HuH-7.5 (cell line): ENCODE measurements at places on chromosomes 7 and 10.

GRCh38 chr10:121281576-121281975 is 316.7 kb downstream of the FGFR2 start:
- DNase-seq = no peak

GRCh38 chr7:50121286-50121685 is 28.2 kb upstream of the ZPBP start:
- DNase-seq = no peak

GRCh38 chr10:17256627-17257026 is 28.6 kb downstream of the VIM start:
- no peak for DNase-seq

DNA sequence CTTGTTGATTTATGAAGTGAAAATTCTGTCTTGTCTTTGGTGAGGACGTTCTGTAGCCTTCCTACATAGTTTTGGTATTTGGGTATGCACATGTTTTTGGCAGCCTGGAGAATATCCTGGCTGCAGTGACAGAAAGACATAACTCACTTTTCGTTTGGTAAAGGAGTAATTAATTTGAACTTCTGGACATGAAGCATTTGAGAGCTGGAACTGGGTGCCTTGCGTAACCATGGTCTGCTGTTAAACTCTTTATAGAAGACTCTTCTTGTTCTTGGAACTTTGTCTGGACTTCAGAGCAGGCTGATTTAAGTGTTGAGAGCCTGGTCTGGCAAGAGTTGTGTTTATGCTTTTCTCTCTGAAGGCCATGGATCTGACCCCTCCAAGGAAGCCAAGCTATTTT is 231.3 kb downstream of the LRMDA start:
- no peak for DNase-seq

- DNase-seq = no peak
Observed at GRCh38 chr7:4709187-4709586, 27.1 kb downstream of the FOXK1 start.

DNA sequence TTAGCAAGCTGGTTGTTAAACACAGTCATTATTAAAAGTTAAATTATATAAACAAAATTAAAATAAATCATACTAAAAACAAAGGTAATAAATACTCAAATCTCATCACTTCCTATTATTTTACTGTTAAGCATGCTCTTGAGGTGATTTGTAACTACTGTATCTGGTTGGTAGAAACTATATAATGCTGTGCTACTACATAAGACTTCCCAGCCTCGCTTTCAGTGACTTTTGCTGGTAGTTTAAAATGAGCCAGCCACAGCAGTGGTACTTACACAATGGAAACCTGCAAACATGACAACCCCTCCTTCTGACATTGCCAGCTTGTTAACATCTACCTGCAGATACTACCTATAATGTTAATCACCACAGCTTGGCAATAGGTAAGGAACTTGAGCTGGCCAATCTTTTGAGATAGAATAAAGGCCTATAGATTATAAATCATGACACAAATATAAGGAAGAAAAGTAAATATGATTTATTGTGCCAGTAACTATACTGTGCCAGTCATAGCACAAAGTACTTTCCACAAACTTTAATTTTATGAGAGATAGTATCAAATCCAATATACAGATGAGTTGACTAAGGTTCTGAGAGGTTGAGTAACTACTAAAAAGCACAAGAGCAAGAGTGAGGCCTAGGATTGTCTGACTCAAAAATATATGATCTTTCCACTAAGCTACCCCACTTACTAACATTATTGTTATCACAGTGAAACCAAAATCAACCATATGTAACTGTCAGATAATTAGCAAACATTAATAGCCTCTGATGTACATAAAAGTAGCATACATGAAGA is 181.1 kb upstream of the ASAH2 start:
- no peak for DNase-seq

GRCh38 chr10:5556576-5556975 is 31.8 kb downstream of the CALML3 start:
- no peak for DNase-seq

DNA sequence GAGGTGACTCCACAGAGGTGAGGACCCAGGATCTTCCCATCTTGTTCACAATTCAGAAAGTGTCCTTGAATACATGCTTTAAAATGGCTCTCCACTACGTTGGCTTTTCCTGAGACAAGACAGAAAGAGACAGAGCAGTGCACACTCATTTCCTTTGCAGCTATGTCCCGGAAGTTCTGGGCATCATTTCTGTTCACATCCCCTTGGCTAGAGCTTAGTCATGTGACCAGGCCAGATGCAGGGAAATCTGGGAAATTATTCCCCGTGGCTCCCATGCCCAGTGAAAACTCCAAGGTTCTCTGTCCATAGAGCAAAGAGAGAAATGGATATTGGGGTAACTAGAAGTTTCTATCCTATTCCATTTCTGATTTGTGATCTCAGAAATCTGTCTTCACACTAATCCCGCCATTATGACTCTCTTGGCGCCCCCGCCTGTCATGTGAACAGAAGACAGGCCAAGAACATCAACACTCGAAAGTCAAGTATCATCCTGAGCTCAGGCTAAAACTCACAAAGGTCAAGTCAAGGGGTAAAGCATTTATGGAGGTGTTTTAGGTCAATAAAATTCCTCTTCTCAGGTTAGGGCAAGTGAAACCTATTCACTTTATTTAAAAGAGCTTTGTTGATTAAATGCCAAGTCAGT is 251.4 kb upstream of the HABP2 start:
- DNase-seq = no peak

GRCh38 chr10:7662522-7662921 is 4.2 kb downstream of the ITIH5 start:
- no peak for DNase-seq

- peak; percentile 32 for DNase-seq
Observed at GRCh38 chr10:127243490-127244272, 47.3 kb upstream of the INSYN2A start.

- no peak for DNase-seq
Observed at GRCh38 chr10:14971867-14972448, 12.8 kb downstream of the MEIG1 start.

DNA sequence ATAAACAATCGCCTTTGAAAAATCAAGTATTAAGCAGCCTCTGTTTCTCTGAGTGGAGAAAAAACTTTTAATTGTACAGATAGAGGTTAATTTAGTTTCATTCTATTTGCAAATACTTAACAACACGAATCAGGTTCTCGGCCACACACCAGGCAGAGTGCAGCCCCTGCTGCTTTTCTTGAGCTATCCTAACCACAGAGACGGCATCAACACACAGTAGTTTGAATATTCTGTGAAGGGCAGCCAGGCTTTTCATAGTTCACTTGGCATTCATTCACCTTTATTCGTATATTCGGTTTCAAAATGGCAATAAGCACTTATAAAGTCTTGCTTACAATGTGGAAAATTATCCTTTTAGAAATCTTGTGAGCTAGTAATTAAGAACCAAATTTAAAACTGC is 5.7 kb downstream of the ADARB2 start:
- no peak for DNase-seq

DNA sequence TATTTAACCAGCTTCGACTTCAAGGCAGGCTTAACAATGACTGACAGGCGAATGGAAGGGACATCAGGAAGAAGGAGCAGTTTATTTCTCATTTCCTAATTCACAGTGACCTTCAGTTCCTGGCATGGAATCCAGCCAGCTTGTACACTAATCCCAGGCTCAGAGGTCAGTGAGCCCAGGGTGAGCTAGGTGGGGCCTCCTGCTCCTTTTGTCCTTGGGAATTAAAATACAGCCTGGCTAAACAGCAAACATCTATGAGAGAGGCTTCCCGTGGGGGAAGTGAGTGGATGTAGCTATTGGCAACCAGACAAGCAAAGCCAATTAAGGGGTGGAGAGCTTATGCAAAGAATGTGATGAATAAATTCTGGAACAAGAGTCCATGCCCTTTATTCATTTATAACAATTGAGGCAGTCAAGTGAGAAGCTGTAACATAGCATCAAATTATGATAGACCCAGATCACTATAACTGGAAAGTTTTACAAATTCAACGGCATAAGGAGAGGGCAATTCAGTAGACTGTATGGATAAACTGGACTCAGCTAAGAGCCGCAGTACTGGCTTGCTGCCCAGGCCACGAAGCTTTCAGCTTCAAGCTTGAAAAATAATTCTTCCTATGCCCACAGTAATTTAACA is 57.1 kb downstream of the STK17A start:
- DNase-seq = peak; percentile 58

GRCh38 chr7:46162609-46163008 is 241.5 kb upstream of the IGFBP3 start:
- DNase-seq = no peak

DNA sequence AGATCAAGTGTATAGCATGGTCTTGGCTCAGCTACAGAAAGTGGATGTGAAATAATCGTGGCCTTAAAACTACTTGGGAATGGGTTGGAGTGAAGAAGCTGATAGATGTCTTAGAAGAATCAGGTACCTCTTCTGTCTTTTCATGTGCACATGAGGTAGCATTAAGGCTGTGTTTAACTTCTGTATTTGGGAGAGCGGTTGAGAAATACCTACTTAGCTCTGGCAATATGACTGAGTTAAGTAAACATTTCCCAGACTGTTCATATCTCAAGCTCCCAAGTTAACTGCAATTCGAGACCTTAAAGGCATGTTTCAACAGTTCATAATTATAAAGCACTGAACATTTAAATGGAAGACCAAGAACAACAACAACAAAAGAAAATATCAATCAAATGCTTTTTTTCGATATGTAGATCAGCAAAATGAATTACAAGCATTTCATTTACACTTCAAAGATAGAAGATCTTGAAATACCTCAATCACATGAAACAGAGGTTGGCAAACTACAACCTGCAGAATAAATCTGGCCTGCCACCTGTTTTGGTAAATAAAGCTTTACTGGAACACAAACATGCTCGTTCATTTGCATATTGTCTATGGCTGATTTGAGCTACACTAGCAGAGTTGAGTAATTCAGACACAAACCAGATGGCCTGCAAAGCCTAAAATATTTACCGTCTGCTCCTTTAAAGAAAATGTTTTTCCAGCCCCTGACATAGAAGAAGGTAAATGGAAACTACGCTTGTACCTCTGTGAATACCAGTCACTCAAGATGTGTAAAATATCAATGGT is 337.1 kb upstream of the GLI3 start:
- DNase-seq = no peak

DNA sequence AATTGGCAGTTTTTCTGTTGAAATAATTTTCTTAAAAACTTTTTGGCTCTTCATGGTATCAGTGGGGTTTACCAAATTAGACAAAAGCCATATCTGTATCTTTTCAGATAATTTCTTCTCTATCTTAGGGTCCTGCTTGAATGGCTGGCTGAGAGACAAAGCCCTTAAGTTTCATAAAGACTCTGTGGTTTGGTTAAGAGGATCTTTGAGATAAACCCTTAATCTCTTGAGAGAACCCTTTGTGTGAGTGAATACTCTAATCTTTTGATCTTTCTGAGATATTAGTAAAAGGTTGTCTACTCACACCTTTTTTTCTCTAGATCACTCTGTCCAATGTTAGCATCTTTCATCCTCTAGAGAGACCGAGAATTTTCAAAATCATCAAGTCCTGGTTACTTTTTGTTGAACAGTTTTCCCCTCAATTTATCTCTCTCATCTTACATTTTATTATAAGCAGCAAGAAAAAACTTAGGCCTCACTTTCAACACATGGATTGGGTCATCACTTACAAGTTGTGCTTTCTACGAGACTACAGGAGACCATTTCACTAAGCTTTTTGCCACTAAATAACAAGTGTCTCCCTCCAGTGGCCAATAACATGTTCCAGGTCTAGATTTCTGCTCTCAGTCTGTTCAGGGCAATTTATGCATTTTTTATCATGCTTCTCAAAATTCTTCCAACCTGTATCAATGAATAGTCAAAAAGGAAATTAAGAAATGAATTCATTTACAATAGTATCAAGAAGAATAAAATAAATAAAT is 28.4 kb downstream of the DNAJC9 start:
- peak; percentile 10 for DNase-seq

DNA sequence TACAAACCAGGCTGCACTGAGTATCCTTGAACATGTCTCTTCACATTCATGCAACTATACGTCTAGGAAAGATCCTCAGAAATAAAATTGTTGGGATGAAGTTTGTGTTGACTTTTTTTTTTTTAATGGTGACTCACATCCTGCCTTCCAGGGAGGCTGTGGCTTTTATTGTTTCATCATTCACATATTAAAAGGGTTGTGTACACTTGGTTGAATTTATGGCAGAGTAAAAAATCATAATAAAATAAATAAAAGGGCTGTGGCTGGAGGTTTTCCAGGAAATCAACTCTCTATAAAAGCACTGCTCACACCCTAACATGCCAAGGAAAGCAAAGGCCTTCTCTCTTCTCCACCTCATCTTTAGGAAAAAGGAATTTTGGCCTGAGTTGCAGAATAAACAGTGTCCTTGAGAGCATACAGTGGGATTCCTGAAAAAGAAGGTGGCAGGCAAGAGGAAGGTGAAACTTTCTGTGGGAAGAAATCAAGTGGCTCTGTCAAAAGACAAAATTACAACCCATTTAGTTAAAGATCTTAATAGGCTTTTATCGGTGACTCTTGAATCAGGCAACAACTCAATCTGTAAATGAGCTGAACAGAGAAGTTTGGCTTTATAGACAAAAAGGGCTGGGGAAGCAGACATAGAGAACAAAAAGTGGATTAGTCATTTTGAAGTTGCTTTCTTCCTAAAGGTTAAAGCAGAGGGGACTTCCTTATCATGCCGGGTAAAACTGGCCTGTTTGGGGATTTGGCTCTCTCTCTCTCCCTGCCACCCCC is 41.6 kb upstream of the FHIP2A start:
- DNase-seq = no peak

DNA sequence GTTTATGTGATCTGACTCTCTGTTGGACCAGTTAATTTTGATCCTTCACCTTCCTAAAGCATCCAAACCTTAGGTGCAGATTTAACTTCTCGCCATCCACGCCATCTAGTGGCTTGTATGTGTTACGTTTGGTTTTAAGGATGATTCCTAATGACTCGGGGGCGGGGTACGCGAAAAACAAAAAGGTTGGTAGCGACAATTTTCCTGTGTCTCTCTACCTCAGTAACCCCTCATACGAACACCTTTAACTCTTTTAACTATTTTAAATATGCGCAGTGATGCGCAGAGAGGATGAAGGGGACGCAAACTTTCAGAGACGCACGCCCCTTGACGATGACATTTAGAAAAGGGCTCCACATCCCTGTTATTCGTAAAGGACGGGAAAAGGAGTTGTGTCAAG is 714 bp upstream of the KCND2 start:
- peak; percentile 75 for DNase-seq

DNA sequence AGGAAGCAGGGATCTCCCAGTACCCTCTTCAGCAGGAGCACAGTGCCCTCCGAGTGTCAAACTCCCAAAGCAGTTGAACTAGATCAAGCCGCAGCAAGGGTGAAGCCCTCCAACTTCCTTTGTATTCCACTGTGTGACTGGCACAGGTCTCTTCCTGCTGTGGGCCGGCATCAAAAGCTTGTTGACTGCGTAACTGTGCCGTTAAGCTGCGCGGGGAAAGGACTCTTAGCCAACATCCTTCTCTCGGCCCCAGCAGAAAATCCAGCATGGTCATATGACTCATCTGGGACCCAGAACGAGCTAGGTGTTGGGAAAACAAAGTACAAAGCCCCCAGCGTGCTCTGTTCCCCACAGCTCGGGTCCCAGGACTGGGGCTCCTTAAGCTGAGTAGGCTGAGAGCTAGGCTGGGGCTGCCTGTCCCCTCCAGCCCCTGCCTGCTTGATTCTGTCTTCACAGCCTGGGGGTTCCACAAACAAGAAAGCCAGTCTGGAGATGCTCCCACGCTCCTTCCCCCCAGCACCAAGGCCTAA is 52.2 kb downstream of the COL17A1 start:
- no peak for DNase-seq

GRCh38 chr7:133139350-133139749 is 57.5 kb upstream of the CHCHD3 start:
- no peak for DNase-seq

- DNase-seq = no peak
Observed at GRCh38 chr10:60729106-60729505, 49.2 kb upstream of the CDK1 start.
